Chondrocyte (in vitro differentiated cells): ENCODE measurements at places on chromosomes 1 and 21. TPM values are rescaled to one million over a fixed set of nuclear protein-coding genes. Genes with fewer than 3 reads are reported as not detected.

DNA sequence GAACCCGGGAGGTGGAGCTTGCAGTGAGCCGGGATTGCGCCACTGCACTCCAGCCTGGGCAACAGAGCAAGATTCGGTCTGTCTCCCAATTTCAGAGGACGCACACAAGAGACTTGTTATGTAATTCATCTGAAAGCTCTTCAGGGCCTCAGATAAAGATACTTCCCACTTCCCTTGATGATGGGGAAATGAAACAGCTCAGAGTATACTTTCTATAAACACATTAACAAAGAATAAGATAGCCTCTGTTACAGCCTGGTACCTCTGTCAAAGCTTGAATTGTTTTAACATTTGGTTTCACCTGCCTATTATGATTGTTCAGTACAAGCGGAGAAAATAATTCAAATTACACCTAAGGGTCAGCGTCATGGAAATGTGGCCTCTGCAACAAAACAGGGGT is 622.9 kb upstream of the ADGRL4 start:
- DNase-seq: no peak

- DNase-seq: no peak
Observed at GRCh38 chr1:85650645-85651044, 57.6 kb downstream of the ZNHIT6 start.

- no peak for DNase-seq
Observed at GRCh38 chr1:58741678-58742553, 41.9 kb downstream of the JUN start.

DNA sequence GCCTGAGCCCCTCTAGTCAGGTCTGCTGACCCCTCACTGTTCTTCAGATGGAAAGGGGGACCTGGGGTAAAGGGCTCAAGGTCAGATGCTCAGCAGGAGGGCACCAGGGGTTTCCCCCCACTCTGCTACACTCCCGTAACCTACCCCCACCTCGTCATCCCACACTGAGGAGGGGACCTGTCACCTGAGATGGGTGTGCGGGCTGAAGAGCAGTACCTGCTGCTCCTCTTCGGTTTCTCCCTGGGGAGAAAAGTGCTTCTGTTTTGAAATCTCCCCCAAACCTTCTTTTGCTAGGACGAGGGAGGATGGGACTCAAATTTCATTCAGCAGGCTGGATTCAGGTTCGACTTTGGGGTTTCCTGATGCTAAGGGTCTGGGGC is 65.2 kb downstream of the SYT2 start:
- DNase-seq: no peak

- DNase-seq: no peak
Observed at GRCh38 chr1:168202941-168203654, 22.7 kb upstream of the SFT2D2 start.

Gene RNF220
- total RNA-seq: 58.4 to 59.3 TPM (median 58.8 TPM) in 3 replicates

Gene BGLAP
- total RNA-seq: 0.82 TPM in 1 of 3 replicates, not detected in the others

Gene ITPKB
- total RNA-seq: 13.3 to 13.7 TPM (median 13.4 TPM) in 3 replicates

Gene ATP1A4
- not detected in 3 replicates for total RNA-seq

Gene EPHA8
- 0.46 TPM in 1 of 3 replicates, not detected in the others for total RNA-seq
